ENCODE measurements at places on chromosomes 3 and 15.
A peak's percentile ranks its signal among the peaks of the same experiment; 100 is the strongest.

GRCh38 chr3:124859025-124859424 lies 28.1 kb downstream of the ITGB5 start:
- DNase-seq = peak; percentile 51

DNA sequence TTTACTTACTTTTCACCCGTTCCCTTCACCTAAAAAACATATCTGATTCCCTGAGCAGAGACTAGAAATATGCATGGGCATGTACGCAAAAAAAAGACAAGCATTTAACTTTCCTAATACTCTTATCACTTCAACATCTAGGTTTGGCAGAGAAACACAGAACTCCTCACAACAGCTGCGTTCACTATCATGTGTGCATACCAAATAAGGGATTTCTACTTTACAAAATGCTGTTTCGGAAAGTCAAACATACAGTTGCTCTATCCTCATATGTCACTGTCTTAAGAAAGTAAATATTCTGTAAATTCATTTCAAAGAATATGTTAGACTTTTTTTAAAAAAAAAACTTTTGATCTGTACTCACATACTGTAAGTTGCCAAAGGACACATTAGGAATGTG lies 65.1 kb upstream of the CBLB start:
- DNase-seq = no peak

DNA sequence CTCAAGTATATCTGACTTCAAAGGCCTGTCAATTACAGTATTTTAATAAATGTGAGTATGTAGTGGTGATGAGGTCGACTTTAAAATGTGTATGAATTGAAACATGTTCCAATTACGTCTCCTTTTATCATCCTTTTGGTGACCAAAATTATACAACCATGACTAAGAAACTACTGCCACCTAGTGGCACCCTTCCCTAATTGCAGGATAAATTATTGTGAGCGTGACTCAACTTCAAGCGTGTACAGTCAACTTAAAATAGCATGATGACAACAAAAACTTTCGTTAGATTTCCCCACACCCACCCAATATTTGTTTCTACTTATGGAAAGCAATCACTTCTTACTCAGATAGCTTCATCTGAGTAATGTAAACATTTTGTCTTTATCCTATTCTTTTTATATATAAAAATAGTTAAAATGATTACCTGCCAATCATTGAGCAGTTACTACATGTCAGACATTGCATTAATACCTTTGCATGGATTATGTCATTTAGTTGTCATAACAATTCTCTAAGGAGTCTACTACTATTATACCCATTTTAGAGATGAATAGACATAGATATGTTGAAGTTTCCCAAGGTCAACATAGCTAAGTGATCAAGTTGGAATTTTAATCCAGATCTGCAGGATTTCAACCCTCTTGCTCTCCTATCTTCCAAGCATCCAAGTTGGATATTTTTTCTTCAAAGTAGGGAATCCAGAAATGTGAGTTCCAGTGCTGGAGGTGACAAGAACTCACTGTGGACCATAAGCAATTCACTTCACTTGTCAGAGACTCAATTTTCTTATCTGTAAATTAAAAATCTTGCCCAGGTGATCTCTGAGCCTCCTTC lies 106.0 kb downstream of the MEX3B start:
- peak; percentile 38 for DNase-seq

GRCh38 chr3:186002884-186003472 lies 65.2 kb upstream of the TRA2B start:
- peak; percentile 10 for DNase-seq

GRCh38 chr3:65808824-65809223 lies 229.9 kb downstream of the MAGI1 start:
- no peak for DNase-seq

DNA sequence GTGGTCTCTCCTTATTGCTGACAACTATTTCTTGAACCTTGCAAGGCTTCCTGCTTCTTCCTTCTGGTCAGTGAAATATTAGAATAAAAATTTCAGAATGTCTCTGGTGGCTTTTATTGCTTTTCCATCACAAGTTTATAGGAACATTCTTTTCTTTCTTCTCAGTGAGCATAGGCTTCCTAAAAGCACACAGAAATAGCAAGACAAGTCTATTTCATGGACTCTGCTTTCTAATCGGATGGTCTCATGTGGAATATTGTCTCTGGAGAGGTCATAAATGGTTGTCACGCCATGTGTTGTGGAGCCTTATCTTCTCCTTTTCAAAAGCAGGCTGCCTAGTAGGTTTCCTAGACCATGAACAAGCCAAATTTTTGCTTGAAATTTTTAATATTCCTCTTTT lies 9.8 kb upstream of the PSMD6 start:
- DNase-seq = no peak

DNA sequence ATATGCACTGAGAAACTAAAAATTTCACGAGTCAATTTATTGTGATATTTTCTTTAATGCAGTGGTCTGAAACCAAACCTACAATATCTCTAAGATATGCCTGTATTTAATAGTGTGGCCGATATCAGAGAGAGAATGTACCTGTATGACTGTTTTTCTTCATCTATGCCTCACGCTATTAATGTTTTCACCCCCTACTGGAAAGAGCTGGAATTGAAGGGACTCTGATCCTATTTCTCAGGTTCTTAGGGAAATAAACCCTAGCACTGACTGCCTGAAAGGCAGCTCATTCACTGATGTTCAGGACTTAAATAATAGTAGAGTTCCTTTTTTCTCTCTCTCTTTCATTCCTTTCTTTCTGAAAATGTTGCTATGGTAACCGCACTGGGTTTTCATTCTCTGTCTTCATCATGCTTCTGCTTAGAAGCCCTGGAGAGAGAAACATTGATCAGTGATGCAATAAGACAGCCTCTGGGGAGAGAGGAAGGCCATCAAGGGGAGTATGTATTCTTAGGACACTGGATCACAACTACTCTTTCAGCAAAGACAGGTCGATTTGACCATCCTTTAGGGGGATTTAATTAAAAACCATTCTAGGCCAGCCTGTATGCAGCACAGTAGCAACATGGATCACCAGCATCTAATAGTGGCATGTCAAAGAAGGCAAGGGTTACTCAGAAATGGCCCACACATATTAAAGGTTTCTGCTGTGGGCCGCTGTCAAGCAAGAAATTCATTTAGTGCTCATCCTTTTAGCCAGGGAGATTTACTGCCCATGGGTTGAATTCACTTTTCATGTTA lies 1135.7 kb downstream of the IGSF11 start:
- DNase-seq = no peak

- DNase-seq = no peak
These were observed 490.3 kb downstream of the MECOM start for GRCh38 chr3:169173231-169173630.

GRCh38 chr3:71591101-71591500 lies 7.6 kb upstream of the FOXP1 start:
- DNase-seq = no peak

GRCh38 chr3:66494959-66495667 lies 5.7 kb downstream of the LRIG1 start:
- DNase-seq = no peak

- DNase-seq = no peak
These were observed 12.1 kb upstream of the UTS2B start for GRCh38 chr3:191342411-191342810.

DNA sequence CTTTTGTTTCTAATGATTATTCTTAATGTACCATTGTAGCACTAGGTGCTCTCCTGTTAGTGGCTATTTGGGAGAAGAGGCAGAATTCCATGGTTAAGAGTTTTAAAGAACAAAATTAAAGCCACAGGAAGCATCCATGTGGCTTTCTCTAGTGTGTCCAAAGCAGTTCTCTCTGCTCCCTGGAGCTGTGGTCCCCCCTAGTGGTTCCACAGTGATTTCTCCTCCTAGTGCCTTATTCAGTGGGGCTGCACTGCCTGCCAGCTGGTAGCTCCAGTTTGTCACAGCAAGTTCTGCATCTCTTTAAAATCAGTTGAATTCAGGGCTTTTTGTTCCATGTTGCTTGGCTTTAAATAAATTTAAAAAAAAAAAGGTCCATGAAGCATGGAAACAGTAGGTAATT lies 39.6 kb upstream of the FAM98B start:
- DNase-seq = peak; percentile 46

DNA sequence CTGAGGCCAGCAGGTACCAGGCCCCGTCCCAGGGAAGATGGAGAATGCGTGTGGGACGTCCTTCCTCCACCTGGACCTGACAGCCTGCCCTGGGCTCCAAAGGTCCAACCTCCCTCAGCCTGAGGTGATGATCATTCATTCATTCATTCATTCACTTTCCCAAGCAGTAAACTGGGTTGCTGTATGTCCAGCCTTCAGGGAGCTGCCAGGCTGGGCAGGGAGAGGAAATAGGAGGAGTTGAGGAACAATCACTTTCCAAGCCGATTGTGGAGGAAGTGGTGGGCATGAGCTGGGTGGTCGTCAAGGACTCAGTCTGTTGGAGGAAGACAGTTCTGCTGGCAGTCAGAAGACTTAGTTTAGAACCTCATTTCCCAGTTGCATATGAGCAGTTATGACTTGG lies 10.2 kb upstream of the CCDC33 start:
- no peak for DNase-seq

GRCh38 chr3:172701751-172702150 lies 9.1 kb downstream of the NCEH1 start:
- DNase-seq = no peak

DNA sequence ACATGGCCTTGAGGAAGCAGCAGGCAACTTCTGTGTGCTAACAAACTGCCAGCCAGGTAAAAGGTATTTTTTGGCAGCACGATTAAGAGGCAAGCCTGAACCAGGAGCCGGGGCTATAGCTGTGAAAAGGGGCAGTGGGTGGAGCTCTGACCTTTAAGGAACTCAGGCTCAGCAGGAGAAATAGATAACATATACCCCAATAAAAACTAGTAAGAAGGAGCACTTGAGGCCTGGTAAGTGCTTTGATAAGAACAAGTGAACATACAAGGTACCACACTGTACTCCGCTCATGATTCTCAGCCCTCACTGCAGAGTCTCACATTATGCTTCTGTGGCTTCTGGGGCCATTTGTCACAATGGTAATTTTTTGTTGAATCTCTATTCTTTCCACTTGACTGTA lies 5.4 kb downstream of the FYCO1 start:
- no peak for DNase-seq

DNA sequence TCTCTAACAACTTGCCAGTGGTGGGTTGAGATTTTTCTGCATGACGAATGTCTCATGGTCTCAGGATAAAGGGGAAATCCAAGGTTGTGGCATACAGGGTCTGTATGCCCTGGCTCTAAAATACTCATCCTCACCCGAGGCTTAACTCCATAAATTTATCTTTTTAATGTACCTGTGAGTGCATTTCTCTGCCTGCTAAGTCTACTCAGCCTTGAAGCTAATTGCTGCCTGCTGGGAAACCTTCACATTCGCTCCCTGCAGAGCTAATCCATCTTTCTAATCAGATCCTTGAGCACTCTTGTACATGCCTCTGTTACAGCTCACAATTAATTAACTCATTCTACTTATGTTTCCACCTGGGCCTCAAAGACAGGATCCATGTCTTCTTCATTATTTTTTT lies 93.8 kb downstream of the CMSS1 start:
- no peak for DNase-seq

GRCh38 chr15:101276501-101277037 lies 716 bp downstream of the SELENOS start:
- no peak for DNase-seq

DNA sequence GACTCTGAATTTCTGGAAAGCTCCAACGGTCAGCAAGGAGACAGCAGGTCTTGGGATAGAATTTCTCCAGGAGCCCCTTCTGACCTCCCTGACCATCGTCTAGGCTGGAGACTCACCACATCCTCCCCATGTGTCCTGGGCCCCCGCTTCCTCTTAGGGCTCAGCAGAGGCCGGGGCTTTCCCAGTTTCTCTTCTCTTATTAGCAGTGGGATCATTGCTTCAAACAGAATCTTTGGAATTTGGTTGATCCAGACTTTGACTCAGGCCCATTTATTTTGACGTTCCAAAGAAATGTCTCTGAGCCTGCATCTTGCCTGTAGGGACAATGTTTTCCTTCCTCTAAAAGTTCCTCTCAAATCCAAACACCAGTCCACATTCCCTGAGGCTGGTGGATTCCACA lies 38.4 kb upstream of the SLC6A6 start:
- peak; percentile 65 for DNase-seq

DNA sequence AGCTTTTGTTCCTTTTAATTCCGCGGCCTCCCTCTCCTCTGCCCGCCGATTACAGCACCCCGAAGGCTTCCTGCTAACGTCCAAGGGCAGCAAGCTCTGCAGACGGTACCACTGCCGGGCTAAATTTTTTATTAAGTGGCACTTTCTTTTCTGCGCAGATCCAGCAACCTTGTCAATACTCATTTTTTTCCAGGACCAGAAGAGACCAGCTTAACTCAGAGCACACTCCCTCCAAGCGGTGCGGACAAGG lies 542 bp upstream of the MEIS2 start:
- DNase-seq = peak; percentile 49
